ENCODE measurements at places on chromosomes 1 and 21.

GRCh38 chr1:55339681-55340080 lies 124.5 kb upstream of the USP24 start:
- DNase-seq = no peak

DNA sequence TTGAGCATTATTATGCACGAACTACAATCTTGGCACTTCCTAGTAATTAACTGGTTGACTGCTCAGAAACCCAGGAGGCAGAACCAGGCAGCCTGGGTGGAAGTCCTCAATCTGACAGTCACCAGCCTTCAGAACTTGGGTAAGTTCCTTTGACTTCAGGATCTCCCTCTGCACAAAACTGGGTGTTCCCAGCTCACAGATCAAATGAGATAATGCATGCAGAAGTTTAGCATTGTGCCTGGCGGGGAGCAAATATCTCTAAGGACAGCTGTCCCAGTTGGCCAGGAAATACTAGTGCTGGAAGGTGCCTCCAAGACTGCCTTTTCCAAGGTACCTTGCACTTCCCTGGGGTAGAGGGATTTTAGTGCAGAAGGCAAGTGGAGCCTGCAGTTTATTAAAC lies 294.8 kb downstream of the PCP4 start:
- no peak for DNase-seq

- peak; percentile 62 for DNase-seq
Measured at GRCh38 chr1:36156329-36157114, 562 bp downstream of the MAP7D1 start.

- no peak for DNase-seq
Measured at GRCh38 chr1:197918807-197919345, 1.7 kb downstream of the LHX9 start.

DNA sequence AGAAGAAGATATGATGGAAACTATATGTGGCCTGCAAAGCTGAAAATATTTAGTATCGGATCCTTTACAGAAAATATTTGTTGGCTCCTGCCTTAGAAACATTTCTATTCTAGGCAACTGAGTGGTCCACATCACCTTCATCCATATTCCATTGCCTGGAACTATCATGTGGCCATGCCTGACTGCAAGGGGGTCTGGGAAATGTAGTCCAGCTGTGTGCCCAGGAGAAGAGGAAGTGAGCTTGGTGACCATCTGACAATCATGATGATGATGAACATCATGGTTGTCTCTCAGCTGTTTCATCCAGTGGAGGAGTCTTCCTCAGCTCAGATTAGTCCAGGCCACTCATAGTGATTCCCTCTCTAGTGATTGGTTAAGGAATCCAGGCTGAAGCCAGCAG lies 61.8 kb upstream of the IFNLR1 start:
- no peak for DNase-seq

DNA sequence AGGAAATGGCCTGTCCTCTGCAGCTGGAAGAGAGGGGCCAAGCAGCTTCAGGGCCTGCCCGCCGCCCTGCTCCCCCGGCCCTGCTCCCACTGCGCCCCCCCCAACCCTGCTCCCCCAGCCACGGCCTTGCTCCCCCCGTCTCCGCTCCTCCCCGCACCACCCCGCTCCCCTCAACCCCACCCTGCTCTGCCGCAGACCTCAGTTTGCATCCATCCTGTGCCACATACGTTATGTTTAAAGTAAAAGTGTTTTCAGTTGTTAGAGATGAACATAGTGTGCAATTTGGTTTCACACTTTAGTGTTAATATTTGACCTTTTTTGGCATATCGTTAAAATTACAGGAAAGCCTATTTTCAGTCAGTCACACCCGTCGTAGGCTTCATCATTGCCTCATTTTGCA lies 34.1 kb upstream of the DIP2A start:
- peak; percentile 53 for DNase-seq

GRCh38 chr1:66633159-66633558 lies 99.2 kb downstream of the SGIP1 start:
- no peak for DNase-seq

DNA sequence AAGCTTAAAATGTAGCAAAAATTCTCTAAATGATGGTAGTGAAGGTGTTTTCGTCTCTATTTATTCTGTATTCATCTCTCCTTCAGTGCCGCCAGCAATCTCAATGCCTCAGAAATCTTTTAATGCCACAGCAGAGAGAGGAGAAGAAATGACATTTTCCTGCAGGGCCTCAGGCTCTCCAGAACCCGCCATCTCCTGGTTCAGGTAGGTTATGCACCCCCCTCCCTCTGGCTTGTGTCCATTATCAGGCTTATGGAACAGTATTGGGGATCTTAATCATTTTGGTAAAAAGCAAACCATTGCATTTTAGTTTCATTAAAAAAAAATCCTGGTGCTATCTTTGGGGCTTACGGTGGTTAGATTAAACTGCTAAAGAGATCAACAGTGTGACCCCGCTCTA lies 326.1 kb downstream of the NCAM2 start:
- DNase-seq = no peak

- DNase-seq = no peak
Measured at GRCh38 chr1:19138331-19138730, 71.7 kb downstream of the UBR4 start.

DNA sequence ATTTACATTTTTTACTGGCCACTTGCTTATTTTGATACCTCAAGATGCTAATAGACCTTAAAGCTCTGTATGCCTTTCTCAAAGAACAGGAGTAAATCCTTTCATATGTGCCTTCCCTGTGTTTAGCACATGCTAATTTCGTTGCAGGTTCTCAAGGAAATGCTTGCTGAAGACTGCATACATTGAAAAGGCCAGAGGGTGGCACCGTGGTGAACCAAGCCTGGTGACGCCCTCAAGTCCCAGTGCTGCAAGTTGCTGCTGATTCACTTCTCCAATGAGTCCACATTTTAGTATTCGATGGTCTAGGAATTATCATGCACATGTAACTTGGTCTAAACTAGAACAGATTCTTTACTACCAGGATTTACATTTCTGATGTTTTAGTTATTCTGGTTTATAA lies 94.1 kb downstream of the CLDN17 start:
- no peak for DNase-seq

- no peak for DNase-seq
Measured at GRCh38 chr1:232965912-232966217, 15.5 kb downstream of the NTPCR start.

DNA sequence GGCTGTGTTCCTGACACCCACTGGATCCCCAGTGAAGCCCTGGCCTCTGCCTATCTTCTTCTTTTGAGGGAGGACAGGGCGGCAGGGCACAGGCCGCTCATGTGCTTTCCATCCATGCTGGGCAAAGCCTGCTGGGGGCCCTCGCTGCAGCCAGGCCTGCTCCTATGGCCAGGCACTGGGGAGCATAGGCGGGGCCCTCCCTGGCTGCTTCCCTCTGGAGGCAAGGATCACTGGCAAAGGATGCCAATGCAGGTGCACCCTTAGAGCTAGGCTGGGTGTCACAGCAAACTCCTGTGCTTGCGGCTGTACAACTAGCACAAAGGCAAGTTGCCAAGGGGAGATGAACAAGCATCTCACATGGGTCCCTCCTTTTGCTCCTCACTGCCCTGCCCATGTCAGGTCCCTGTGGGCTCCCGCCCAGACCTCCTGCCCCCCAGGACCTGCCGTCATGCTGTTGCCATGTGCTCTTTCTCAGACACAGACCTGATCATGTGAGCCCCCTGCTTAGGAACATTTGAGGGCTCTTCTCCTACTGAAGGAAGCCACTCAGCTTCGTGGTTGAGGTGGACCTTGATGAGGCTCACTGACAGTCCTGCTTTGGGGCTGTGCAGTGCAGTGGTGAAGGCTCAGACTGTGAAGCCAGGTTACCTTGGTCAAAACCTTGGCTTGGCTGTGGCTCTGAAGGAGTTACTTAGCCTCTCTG lies 393.6 kb downstream of the PTPRU start:
- no peak for DNase-seq

DNA sequence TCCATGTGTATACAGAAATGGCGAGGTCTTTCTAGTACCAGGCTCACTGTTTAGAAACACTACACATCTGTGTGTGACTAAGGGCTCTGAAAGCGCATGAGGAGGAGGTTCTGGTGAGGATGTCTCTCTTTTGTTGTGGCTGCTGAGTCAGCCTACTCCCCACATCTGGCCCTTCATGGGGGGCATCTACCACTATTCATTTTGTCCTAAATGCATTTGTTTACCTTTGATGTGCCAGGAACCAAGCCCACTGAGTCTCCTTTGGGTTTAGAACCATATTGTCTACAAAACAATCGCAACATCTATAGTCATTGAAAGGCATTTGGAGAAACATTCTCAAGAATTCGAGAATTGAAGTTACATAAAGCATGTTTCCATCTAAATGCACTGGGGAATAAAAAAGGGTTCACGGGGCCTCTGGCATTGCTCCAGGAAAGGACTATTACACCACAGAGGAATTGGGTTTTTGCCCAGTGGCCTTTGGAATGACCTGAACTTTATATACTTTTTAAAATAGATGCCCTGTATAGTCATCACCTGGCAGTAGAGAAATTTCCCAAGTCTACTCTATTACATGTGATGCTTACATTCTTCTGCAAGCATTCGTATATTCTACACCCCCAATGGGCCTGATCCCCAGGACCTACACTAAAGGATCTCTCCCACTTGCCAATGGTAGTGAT lies 35.1 kb upstream of the ADORA3 start:
- no peak for DNase-seq

DNA sequence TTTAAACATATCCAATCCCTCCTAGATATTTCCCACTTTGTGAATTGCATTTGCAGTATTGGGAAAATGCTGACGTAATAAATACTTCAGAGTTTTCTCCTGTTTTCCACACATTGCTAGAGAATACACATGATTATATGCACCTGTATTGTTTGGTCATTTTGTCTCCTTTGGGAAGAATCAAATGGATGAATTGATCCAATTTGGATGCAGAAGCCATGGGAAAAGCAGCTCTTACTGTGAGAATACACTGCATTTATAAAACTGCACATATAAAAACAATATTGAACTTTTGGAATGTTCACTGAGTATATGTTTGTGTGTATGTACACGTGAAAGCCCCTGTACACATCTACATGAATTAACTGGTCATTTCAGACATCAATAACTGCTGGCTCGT lies 306.6 kb upstream of the LYPLAL1 start:
- DNase-seq = no peak

DNA sequence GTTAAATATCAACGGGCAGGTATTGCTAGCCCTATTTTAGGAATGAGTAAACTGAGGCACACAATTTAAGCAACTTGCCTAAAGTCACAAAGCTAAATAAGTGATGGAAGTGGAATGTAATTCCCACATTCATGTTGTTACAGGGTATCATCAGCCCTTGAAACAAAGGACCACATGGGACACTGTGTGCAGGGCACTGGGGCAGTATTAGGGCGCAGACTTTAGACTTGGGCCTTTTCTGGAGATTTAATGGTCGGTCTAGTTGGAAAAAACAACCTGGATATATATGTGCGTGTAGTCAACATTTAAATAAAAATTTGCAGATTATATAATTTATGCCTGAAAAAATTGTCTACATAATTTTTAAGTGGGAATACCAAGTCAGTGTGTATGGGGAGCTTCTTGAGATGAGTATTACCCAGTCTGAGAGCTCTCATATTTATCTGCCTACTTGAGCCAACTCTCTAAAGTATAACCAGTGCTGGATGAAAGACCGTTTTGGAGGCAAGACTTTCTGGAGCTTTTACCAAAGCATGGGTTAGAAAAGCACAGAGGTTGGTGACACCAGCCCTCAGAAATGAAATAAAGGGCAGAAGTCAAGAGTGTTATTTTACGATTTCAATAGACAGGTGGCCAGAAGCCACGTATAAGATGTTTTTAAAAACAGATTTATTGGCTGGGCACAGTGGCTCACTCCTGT lies 1.6 kb downstream of the KDM1A start:
- no peak for DNase-seq

DNA sequence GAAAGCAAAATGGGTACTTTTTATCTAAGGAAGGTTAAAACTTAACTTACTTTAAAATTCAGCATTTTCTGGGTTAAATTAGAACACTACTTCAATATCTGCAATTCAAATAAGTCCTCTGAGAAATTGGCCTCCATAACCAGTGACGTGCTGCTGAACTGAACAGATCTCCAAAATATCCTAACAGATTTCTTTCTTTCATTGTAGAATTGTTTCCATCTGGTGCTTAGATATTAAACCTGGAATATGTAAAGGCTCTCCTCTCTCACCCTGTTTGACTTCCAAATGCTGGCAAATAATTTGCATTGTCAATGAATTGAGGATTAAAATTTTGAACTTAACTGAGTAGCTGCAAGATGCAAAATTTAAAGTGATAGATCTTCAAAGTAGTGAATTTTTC lies 316.9 kb upstream of the CXADR start:
- DNase-seq = no peak

DNA sequence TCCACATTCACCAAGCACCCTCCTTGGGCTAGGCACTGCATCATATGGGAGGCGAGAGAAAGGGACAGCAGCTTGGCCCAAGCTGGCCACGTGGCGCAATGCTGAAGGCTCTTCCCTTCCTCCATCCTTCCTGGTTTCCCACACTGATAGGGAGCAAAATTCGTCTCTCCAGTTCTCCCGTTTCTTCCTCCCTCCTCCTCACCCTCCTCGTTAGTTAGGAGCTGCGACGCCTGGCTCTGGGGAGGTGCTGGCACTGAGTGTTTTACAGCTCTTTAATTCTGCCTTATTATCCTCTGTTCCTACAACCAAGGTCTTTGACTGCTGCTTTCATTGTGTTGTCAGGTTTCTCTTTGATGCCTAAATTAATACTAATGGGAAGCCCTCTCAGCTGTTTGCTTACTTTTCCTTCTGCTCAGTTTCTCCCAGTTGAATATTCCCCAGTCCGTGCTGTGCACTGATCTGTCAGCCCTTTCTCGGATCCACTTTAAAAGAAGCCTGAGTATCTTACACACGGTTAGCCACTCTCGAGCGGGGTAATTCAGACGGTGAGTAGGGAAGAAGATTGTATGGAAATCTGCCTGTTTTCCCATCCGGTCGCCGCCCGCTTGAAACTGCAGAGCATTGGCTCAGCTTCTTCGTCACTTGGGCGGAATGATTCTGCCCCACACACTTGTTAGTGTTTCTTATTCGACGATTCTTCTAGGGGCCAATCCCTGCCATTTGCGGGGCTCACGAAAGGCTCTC lies 56.2 kb upstream of the SMYD2 start:
- DNase-seq = no peak

GRCh38 chr1:186605762-186606350 lies 74.4 kb downstream of the PTGS2 start:
- peak; percentile 27 for DNase-seq

DNA sequence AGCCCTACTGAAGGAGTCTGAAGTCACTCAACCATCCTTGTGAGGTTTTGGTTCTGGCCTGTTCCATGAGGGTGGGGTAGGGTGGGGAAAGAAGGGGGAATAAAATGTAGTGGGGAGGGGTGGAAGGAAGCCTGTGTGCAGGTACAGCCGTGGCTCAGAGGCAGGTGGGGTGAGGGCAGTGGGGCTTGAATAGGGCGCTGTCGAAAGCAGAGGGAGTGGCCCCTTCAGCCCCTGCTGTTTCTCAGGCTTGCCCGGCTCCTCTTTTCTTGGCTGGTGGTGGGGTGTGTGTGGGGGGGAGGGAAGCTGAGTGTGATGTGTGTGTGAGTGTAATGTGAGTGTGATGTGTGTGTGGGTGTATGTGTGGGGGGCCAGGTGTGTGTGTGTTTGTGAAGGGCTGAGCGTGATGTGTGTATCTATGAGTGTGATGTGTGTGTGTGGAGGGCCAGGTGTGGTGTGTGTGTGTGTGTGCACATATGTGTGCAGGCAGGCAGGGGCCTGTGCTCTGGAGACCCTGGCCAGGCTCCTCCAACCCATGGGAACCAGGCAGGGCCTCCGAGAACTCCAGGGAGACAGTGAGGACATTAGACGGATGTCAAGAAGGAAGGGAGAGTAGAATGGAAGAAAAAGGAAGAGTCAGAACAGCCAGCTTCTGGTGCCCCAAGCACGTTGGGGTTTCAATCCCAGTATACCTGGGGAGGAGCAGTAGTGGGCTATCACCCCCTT lies 9.0 kb downstream of the SOX13 start:
- DNase-seq = no peak
